ENCODE measurements at places on chromosomes 13 and 19. TPM values are rescaled to one million over a fixed set of nuclear protein-coding genes. Genes with fewer than 3 reads are reported as not detected.

The ZNF527 gene
- total RNA-seq: 3.0 TPM

The OR7C1 gene
- not detected for total RNA-seq

The ATP4B gene
- not detected for total RNA-seq

The GAS6 gene
- 118 TPM for total RNA-seq

The TMEM190 gene
- not detected for total RNA-seq

The FLT3LG gene
- 2.9 TPM for total RNA-seq

The GSX1 gene
- total RNA-seq: not detected

The SELENOV gene
- not detected for total RNA-seq

The RDH8 gene
- 0.24 TPM for total RNA-seq

DNA sequence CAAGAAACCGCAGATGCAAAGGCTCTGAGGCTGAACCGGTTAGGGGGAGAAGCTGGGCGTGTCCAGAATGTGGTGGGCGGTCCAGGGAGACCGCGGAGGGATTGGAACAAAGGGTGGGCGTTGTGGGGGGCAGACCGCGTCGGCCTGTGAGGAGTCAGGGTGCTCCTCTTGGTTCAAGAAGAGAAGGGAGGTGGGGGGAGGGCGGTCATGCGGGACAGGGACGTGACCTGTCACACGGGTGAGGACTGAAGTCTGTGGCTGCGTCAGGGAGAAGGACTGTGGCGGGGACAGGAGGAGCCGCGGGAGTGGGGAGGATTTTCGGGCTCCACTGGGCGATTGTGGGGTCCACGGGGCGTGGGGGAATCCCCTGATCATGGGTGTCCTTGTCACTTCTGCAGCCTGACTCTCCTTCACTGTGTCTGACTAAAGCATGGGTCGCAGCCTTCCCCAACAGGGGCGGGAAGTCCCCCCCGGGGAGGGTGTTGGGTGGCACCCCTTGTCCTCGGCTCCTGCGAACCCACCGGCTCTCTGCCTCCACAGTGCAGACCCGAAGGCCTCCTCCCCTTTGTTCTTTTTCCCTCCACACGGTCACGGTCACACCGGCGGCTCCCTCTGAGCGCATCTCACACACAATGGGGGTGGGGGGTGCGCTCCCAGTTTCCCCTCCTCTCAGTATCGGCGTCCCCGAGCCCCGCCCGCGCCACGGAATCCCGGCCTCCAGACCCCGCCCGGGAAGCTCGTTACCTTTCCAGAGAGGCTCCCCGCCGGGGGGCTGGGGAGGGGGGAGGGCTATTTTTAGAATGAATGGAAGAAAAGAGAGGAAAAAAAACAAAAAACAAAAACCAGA is 16.4 kb upstream of the KCNN1 start:
- no peaks in the 10 kb centered on the region for H3K36me3 ChIP-seq
- no peak overlapping the region for H3K4me3 ChIP-seq
- H3K4me1 ChIP-seq: peaks cover 5% of the 10 kb centered on the region

DNA sequence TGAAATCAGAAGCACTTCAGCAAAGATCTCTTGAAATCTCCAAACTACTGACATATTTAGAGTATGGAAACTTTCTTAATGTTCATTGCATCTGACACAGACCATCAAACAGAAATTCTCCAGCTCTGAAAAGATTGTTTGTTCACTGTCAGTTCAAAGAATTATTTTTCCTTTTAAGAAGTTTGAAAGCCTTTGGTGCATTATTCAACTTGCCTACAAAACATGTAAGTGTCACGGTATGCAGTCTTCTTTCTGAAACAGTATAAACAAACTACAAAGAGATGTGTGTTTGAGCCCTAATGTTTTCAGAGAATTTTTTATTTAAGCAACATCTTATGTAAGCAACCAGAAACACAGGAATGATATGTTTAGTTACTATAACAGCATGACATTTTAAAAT is 125.4 kb downstream of the FGF14 start:
- H3K4me3 ChIP-seq: no peak overlapping the region
- no peaks in the 10 kb centered on the region for H3K36me3 ChIP-seq
- H3K27ac ChIP-seq: no peak overlapping the region
- no peaks in the 10 kb centered on the region for H3K27me3 ChIP-seq
- H3K4me1 ChIP-seq: no peaks in the 10 kb centered on the region
- DNase-seq: no peak

GRCh38 chr13:23988546-23989122 is 91.3 kb upstream of the C1QTNF9B start:
- H3K36me3 ChIP-seq: no peaks in the 10 kb centered on the region
- H3K4me1 ChIP-seq: no peaks in the 10 kb centered on the region
- no peak overlapping the region for H3K27ac ChIP-seq
- no peaks in the 10 kb centered on the region for H3K27me3 ChIP-seq

- peak overlapping the region; percentile 12 for H3K4me3 ChIP-seq
- no peaks in the 10 kb centered on the region for H3K36me3 ChIP-seq
- DNase-seq: no peak
- no peaks in the 10 kb centered on the region for H3K27me3 ChIP-seq
- no peaks in the 10 kb centered on the region for H3K4me1 ChIP-seq
Observed at GRCh38 chr19:48248081-48248833, 7.5 kb downstream of the CARD8 start.

DNA sequence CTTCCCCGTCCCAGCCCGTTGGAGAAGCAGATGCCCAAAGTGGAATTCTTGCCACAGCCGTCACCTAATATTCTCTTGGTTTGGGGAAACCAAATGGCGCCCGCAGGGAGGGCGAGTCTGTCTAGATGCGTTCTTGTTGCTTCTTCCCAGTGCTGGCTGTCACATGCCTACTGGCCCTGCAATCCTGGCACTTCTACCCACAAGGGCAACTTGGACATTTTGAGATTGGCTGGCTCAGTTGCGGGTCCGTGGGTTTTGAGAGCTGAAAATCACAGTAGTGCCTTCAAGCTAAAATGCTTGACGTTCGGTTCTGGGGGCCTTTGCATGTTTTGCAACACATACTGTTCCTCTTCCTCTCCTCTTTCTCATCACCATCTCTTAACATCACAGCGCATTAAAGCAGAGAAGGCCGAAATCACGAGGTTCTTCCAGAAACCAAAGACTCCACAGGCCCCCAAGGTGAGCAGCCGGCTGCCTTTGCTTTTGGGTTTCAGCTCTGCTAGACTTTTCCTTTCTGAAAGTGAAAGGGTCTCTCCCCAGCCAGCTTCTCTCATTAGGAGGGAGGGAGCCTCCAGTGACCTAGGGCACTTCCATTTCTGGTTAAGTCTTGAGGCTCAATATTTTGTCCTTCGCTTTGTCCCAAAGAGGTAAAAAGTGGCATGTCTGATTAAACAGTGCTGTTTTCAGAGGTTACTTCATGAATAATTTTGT is 21.1 kb downstream of the CHAF1A start:
- H3K27ac ChIP-seq: no peak overlapping the region
- no peak overlapping the region for H3K4me3 ChIP-seq
- no peaks in the 10 kb centered on the region for H3K4me1 ChIP-seq

DNA sequence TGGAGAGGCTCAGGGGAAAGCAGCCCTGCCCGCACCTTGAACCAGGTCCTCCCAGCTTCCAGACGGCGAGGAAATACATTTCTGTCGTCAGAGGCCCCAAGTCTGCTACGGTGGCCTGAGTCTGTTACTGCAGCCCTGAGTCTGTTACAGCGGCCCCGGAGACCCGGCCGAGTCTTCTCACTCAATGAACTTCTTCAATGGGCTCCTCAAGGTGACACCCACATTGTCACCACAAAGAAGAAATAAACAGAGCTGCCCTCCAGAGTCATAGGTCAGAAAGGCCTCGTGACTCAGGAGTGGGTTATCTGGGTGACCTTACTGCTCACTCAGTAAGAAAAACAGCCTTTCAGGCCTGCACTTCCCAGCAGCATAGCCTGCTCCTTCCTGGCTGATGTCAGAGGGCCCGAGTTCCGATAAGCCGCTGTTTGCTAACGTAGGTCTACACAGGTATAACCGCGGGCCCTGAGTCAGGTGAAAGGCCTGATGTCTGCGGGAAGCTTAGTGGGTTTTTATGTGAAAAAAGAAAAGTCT is 66.9 kb upstream of the TM9SF2 start:
- no peak for DNase-seq
- no peaks in the 10 kb centered on the region for H3K27me3 ChIP-seq
- H3K27ac ChIP-seq: peak overlapping the region; percentile 30
- H3K4me1 ChIP-seq: no peaks in the 10 kb centered on the region
- no peak overlapping the region for H3K4me3 ChIP-seq

DNA sequence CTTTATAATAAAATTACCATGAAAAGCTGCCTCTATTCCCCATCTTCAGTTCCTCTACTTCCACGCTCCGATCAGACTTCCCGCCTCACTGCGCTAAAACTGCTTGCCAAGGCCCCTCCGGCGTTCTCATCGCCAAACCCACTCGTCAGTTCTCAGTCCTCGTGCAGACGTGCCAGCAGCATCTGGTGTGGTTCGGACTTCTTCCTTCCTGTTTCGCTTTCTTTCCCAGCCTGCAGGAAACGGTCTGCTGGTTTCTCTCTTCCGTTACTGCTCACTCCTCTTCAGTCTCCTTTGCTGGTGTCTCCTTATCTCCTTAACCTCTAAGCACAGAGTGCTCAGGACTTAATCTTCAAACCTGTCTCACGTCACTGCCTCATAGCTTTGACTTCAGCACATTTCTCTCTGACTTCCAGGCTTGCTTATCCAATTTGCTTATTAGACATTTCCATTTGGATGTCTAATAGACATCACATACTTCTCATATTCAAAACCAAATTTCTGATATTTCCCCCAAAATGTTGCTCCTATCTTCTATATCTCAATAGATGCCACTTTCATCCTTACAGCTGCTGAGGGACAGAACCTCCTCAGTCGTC is 40.3 kb downstream of the RCBTB2 start:
- H3K36me3 ChIP-seq: no peaks in the 10 kb centered on the region
- H3K27me3 ChIP-seq: no peaks in the 10 kb centered on the region
- H3K4me3 ChIP-seq: no peak overlapping the region
- H3K4me1 ChIP-seq: no peaks in the 10 kb centered on the region
- DNase-seq: peak; percentile 56
- peak overlapping the region; percentile 78 for H3K27ac ChIP-seq

- H3K27ac ChIP-seq: no peak overlapping the region
- no peaks in the 10 kb centered on the region for H3K27me3 ChIP-seq
- no peak overlapping the region for H3K4me3 ChIP-seq
- H3K4me1 ChIP-seq: no peaks in the 10 kb centered on the region
Observed at GRCh38 chr13:53038993-53039392, 10.4 kb downstream of the OLFM4 start.

GRCh38 chr19:4575267-4576015 is 16.0 kb upstream of the SEMA6B start:
- peaks cover 18% of the 10 kb centered on the region for H3K27me3 ChIP-seq
- no peak overlapping the region for H3K4me3 ChIP-seq
- DNase-seq: no peak
- H3K36me3 ChIP-seq: no peaks in the 10 kb centered on the region
- H3K4me1 ChIP-seq: no peaks in the 10 kb centered on the region
- no peak overlapping the region for H3K27ac ChIP-seq

DNA sequence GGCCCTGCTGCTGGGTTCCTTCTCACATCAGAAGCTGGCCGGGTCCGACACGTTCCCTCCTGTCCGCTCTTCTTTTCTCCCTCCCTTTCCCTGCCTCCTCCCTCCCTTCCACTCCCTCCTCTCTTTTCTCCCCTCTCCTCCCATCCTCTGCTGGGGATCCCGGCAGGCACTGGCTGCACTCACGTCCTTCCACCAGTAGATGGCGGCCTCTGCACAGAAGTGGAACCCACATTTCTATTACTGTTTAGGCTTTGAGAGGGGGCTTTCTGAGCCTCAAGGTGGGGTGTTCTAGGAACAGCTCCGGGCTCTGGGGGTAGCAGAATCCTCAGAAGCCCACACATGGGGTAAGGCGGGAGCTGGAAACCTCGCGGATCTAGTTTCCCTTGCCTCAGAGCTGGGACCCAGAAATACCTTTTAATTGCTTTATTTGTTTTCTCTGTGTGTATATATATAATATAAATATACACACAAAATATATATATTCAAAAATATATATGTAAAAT is 294.2 kb downstream of the ZNF536 start:
- H3K27ac ChIP-seq: no peak overlapping the region
- no peaks in the 10 kb centered on the region for H3K36me3 ChIP-seq
- H3K4me3 ChIP-seq: no peak overlapping the region
- no peaks in the 10 kb centered on the region for H3K27me3 ChIP-seq

DNA sequence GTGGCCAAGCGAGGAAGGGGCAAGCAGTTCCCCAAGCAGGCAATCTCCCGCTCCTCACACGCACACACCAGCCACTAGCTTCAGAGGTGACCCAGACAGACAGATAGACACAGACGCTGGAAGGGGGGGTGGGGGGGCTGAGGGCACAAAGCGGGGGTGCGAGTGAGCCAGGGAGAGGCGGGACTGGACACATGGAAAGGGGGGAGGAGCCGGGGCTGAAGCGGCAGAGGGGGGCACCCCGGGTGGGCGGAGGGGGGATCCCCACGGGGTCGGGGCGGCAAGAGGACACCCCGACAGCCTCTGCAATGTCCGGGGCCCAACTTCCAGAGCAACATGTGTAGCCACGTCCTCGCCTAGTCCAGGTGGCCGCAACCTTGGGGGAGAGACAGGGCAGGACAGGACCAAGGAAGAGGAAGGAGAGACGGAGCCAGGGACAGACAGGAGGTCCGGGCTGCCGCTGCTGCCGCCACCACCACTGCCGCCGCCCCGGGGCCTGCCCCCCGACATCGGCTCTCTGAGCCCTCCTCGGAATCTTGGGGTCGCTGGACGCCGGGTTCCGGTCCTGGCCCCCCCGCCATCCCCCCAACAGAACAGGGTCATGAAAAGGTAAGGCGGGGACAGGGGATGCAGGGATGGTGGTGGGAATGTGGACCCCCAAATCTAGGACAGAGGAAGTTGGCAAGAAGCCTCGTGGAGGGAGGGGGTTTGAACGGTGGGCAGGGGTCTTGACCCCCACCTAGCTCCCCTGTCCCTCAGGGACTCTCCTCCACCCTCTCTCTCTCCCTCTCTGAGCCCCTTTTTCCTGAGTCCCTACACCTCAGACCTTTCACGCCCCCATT is 1.1 kb downstream of the GRIN2D start:
- H3K27me3 ChIP-seq: peaks cover 47% of the 10 kb centered on the region
- H3K4me3 ChIP-seq: no peak overlapping the region
- H3K4me1 ChIP-seq: no peaks in the 10 kb centered on the region
- DNase-seq: no peak

GRCh38 chr19:31266731-31267130 is 82.5 kb downstream of the TSHZ3 start:
- no peaks in the 10 kb centered on the region for H3K36me3 ChIP-seq
- H3K27me3 ChIP-seq: no peaks in the 10 kb centered on the region
- no peaks in the 10 kb centered on the region for H3K4me1 ChIP-seq
- no peak overlapping the region for H3K4me3 ChIP-seq

DNA sequence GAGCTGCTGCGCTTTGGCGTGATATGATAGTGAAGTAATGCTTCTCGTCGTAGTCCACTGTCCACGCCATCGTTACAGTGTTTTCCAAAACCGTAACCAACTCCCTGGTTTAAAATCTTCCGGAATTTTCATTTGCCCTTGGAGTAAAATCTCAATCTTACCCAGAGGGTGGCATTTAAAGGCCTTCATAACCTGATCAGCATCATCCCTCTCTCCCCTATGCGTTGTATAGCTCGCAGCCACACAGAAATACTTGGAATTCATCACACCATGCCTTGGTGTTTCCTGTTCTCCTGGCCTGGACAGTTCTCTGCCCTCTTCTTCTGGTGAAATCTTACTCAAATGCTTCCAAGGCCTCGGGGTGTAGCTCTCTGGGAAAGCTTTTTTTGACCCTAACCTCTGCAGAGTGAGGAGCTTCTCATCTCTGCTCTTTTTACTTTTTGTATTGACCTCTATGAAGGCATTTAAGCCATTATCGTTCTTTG is 839 bp downstream of the MPHOSPH8 start:
- no peak for DNase-seq
- H3K27me3 ChIP-seq: no peaks in the 10 kb centered on the region
- H3K27ac ChIP-seq: peak overlapping the region; percentile 90
- no peaks in the 10 kb centered on the region for H3K4me1 ChIP-seq
